ENCODE measurements at places on chromosomes 11 and 22.

DNA sequence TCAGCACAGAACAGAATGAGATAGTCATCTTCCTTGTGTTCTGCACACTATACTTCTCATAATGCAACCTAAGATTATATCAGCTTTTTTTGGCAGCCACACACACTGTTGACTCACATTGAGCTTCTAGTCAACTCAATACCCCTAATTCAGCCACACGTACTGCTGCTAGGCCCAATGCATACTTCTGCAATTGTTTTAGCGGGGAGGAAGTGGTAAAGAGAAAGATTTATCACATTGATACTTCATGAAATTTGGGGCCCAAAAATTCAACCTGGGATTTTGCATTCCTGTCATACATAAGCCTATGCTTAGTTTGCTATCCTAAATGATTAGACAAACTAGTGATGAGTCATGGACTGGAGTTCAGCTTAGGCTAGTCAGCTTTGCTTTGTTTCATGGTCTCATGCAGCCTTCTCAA lies 8.6 kb upstream of the UPB1 start:
- no peak for DNase-seq

DNA sequence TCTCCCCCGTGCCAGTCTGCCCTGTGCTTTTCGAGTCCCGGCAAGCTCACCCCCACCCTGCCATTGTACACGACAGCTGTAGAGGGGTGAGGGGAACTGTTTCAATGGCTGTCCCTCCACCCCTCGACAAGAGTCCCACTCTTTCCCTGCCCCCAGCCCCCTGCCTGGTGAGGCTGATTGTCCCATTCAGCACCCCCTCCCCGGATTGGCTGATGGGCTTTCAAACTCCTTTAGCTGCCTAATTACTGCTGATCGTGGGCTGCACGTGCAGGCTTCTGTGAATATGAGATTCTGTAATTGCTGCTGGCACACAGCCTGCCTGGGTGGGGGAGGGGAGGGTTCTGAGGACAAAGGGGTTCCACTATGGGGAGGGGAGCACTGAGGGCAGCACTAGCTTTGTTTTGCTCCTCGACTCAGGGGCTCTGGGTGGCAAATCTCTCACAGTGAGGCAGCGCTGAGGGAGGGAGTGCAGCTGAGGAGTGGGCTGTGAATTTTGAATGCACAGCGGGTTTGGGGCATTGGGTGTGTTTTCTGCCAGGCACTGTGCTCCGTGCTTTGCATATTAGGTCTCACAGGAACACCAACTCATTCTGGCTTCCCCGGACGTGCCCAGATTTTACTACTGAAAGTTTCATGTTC lies 42.6 kb upstream of the ACCSL start:
- DNase-seq = no peak

- DNase-seq = no peak
Observed at GRCh38 chr11:66454247-66454646, 12.5 kb upstream of the PELI3 start.

DNA sequence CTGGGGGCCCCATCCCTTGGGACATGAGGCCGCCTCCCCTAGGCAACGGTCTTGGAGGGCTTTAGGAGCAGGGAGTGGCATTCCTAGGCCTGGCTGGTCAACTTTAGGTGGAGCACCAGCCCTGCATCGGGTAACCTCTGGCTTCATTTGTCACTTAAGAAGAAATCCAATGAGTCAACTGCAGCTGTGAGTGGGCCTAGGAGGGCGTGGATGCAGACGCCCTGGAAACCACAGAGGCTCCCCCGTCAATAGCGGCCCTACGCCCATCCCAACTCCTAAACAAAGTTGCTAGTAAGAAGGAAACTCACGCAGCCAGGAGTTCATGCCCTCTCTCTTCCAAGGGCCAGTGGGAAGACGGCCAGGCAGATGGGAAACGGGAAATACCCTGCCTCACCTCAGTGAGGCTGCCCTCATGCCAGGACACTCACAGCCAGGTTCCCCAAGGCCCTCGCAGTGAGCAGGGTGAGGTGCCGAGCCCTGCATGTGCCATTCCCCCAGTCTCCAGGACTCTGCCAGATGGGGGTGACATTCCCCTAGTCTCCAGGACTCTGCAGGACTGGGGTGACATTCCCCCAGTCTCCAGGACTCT lies 20.8 kb downstream of the BID start:
- no peak for DNase-seq

GRCh38 chr22:40425082-40425481 lies 54.7 kb downstream of the SGSM3 start:
- DNase-seq = no peak

DNA sequence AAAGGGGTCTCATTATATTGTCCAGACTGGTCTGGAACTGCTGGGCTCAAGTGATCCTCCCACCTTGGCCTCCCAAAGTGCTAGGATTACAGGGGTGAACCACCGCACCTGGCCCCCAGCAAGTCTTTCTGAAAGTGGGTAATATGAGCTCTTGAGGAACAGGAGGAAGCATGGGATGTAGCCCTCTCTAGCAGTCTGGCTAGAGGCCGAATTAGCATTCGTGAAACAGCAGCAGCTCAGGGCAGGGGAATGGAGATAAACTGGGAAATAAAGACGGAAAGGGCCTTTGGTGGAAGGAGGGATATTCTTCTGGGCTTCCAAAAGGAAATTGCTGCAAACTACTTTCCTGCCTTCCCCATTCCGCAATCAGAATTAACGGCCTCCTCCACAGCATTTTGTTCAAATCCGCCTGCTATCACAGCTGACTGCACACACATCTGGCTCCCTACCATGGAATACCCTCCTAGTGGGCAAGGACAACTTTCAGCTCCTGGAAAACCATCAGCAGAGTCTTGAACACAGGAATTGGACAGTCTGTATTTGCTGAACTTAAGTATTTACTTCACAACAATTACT lies 44.3 kb downstream of the MICAL3 start:
- DNase-seq = no peak

DNA sequence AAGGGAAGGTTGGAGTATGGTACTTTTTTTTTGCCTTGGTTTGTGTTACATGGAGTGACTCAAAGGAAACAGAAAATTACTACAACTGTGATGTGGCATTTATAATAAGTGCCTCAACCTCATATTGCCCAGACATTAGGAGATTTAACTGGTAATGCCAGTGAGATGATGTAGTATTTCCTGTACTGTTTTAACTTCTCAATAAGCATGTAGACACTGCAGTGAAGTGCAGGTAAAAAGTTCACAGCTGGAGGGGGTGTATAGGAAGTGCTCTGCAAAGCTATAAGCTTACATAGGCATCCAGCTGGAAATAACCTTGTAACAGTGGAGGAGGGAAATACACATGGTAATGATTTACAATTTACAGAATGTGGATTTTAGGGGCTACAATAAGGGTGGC lies 138.2 kb upstream of the MTMR2 start:
- no peak for DNase-seq

GRCh38 chr11:78254268-78254667 lies 65.5 kb downstream of the USP35 start:
- no peak for DNase-seq

DNA sequence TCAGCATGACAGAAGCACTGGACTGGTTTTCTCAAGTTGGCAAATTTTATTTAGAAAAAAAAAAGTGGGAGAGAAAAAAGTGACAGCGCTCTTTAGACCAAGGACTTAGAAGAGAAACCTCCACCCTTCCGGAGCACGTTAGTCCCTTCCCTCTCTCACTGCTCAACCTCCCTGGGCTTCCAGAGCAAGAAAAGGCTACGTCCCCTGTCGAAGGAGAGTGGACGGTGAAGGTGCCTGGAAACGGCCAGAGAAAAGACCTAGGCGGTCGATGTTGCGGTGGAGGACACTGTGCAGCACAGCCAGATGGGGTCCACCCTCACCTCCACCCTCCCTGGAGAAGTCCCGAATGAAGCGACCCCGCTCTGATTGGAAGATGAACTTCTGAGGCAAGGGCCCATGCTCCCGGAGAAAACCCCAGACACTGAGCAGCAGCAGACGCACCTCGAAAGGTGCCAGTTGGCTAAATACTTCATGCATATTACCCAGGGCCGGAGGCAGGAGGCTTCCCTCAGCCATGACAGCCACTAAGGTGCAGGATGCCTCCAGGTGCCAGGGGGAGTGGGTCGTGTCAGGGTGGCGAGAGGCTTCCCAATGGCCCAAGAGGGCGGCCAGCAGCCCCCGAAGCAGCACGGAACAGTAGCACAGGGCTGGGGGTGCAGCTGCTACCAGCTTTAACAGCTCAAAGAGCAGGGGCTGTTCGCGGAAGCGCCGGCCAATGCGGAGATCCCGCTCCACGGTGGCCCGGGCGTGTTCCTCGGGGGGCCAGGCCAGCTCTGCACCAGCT lies 604 bp upstream of the GANAB start:
- no peak for DNase-seq
